Suppressor macrophage (primary cell): ENCODE measurements at places on chromosomes 1 and 21.
A peak's percentile ranks its signal among the peaks of the same experiment; 100 is the strongest.

GRCh38 chr1:90414201-90414600 is 302.9 kb downstream of the BARHL2 start:
- DNase-seq, result no peak

- DNase-seq, result no peak
Observed at GRCh38 chr21:38454161-38454560, 44.1 kb downstream of the ERG start.

GRCh38 chr1:200275816-200276453 is 133.9 kb downstream of the ZNF281 start:
- no peak for DNase-seq

DNA sequence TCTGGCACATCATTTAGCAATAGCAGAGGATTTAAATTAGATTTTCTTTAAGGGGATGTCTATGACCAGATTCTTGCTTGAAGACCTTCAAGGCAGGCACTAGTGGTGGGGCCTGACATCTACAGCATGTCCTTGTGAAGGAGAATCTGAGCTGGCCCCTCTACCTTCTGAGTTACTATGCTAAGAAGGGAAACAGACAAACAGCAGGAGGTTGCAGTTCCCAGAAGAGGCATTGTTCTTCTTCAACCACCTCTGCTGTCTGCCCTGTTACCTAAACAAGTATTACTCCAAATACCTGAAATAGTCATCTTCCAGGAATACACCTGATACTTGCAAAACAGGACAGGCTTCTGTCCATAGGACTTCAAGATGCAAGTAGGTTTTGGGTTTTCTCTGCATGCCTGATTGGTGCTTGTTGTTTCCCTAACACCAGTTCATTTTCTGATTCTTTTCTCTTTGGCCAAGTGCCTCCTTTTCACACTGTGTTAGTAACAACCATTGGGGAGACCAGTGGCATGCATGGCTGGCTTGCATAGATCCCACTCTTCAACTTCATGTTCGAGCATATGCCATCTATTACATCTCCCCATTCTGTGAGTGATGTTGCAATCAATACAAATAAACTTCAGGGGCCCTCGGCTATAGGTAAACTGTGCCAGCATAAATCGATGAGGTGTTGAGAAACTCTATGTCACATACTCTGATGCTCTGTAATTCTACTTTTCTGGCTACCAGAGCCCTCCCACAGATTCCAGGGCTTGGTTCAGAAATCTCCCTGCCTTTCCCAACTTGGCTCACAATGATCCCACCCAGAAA is 93.0 kb upstream of the DUSP10 start:
- no peak for DNase-seq

GRCh38 chr21:42653231-42654061 is at the start of gene PDE9A:
Gene PDE9A, plus strand, starts transcription at chr21:42653621. Its CDS starts 194 bp downstream, at chr21:42653815.
- no peak for DNase-seq

DNA sequence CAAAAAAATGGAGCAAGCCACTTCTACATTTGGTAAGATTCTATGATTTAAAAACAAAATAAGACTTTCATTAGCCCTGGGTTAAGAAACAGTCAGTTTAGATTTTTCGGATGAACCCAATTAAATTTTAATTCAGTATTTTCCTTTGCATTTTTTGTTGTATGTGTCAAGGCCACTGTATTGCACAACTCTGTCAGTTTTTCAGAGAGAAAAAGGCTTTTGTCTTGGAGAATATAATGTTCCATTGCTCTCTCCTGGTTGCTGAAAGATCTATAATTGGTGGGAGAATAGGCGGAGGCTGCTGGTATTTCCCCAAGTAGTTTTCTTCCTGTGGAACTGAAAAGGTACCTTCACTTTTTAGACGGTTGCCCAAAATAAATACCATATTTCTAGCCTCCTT is 84.6 kb downstream of the NEGR1 start:
- no peak for DNase-seq

DNA sequence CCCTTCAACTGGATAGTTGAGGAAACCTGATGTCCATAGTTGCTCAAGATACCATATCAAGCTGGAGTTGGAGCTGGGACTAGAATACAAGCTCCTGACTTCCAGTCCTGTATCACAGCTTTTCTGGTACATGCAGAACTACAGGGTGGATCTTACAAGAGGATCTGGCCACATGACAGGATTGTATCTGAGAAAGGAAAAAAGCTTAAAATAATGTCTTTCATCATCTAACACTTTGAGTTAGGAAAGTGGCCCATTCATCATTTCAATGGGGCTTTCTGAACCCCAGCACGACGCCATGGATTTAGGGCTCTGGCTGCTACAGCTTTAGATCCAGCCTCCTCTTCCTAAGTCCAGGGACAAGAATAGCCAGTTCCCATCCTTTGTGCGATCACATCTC is 46.9 kb downstream of the RASSF5 start:
- no peak for DNase-seq

DNA sequence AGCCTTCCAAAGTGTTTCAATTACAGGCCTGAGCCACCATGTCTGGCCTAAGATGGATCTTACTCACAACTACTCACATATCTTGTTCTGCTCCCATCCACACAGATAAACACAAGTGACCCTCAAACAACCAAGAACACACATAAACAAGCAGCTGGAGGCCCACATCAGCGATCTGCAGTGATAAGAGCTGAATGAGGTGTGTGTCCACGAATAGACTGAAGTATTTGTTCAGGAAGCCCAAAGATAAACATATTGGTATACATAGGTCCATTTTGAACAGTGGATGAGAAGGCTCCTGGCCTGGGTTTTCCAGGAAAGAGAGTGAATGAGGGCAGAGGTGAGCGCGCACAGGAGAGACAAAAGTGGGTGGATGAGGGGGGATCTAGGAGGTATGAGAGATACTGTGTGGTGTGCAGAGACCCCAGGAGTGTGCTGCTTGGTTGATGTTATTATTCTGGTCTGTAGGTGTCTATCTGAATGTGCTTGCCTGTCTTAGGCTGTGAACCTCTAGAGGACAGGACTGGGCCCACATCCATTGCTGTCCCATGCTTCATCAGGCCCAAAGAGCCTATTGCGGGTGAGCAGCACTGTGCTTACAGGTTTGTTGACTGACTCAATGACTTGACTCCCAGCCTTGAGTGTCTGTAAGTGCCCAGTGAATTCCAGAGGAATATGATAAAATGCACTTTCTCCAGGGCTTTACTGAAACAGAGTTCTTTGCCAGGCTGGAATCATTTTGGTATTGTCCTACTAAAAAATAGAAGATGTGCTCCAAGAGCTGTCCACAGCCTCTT is 79.9 kb upstream of the ATP1A1 start:
- DNase-seq, result no peak

DNA sequence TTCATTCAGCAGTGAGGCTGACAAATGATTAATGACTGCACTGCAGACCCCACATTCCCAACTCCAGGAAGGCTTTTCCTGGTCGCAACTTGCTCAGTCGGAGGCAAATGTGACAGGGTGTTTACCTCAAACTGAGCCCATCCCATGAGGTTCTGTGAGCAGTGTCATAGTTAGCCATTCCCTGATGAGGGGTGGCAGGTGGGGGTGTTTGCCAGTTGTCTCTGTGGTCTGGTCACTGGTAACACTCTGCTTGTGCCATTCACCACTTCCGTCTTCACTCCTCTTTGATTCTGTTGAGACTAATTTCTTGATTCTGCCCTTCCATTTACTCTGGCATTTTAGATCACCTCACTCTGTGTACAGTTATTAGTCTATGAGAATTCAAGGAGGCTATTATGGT is 73.5 kb downstream of the NOS1AP start:
- DNase-seq, result no peak

GRCh38 chr1:18828224-18828623 is 31.2 kb downstream of the TAS1R2 start:
- DNase-seq, result no peak

GRCh38 chr1:161070761-161071160 is 1.1 kb upstream of the ARHGAP30 start:
- DNase-seq, result no peak

GRCh38 chr1:47915677-47916353 is 81.4 kb downstream of the TRABD2B start:
- DNase-seq, result no peak

GRCh38 chr1:33377013-33377412 is 53.9 kb downstream of the PHC2 start:
- DNase-seq, result no peak

GRCh38 chr1:65994223-65994622 is 201.5 kb downstream of the PDE4B start:
- DNase-seq, result no peak

GRCh38 chr1:216600730-216601609 is 122.3 kb downstream of the ESRRG start:
- DNase-seq, result peak; percentile 57

GRCh38 chr1:3569436-3569835 is 41.9 kb downstream of the MEGF6 start:
- DNase-seq, result no peak

GRCh38 chr1:42940851-42941639 is 17.6 kb downstream of the SLC2A1 start:
- peak; percentile 50 for DNase-seq

DNA sequence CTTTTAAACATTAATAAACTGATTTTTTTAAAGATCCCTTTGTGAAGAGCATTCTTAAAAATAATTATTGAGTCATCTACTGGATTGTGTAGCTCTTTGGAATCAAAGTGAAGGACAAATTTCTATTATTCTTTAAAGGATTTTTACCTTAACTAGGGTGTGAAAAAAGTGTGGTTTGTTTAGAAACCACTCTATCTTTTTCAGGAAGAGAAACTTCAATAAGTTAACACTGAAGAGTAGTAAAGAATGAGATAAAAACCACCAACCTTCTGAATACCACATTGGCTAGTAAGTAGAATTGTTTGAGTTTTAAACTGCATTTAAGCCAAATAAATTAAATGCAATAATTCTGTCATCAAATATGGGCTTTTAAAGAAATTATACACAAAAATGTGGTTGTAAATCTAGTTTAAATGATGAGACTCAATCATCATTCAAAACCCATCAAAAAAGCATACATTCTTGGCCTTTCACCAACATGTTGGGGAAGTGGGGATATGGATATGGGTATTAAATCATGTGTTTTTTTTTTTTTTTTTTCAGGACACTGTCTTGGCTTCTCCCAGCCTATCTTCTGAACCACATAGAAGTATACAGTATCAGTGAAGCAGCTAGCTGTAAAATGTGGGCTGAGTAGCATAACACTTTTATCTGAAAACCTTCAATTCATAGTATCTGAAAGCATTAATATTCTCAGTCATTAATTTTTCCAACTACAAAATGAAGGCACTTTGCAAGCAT is 4.8 kb downstream of the S1PR1 start:
- DNase-seq, result no peak

DNA sequence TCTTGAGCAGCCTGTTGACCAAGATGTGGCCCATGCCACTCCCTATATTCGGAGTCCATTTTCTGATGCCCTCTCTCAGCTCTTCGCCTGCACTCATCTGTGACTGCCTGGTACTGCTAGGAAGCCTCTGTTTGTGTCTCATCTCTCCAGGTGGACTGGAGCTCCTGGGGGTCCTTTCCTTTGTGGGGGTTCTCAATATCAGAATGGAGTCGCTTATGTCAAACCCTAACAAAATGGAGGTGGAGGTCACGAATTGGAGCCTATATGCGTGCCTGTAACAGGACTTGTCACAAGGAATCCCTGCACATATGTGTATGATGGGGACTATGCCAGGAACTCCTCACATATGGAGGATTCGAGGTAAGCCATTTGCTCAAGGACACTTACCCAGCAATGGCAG is 46.7 kb upstream of the ATP5PO start:
- no peak for DNase-seq

DNA sequence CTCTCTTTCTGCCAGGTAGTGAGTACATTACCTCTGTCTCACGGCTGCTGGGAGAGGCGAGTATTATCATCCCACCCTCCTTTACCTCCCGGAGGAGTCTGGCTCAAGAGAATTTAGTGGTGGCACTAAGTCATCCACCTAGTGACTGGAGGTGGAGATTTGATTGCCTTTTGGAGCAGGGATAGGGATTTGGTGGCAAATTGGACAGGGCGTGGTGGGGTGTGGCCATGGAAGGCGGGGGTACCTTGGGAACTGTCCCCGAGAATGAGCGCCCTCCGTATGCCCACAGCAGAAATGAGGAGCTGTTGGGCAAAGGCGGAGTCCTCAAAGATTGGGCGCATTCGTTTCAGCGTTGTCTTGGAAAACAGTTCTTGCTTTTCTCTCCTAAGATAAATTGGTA is 32.1 kb upstream of the HMGN1 start:
- no peak for DNase-seq

GRCh38 chr1:223207293-223208066 is 64.4 kb upstream of the TLR5 start:
- DNase-seq, result no peak

DNA sequence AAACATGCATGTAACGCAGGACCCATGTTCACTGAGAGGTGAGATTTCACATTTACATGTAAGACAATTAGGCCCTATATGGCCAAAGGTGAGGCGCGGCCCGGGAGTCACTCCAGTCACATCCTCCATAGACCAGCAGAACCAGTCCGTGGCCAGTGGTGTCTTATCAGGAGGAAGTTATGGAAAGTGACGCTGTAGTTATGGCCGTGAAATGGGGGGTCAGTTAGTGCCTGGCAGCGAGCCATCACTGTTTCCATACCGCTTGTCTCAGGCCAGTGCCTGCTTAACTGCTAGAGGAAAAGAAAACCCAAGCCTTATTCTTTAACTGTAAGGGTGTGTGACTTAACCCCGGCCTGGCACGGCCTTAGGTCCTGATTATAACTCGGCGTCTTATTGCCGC is 6.1 kb downstream of the C1orf159 start:
- DNase-seq, result no peak

GRCh38 chr1:40391688-40392145 is 18.2 kb downstream of the SMAP2 start:
- no peak for DNase-seq
